ENCODE measurements at places on chromosomes 7 and 10. TPM values are rescaled to one million over a fixed set of nuclear protein-coding genes. Genes with fewer than 3 reads are reported as not detected.

The GIMAP5 gene
- 31.9 TPM for total RNA-seq

The TMEM176A gene
- total RNA-seq, result 57.4 TPM

The NEBL gene
- total RNA-seq, result 96.4 TPM

The EPHB6 gene
- total RNA-seq, result 12.2 TPM

The CCNJ gene
- 8.8 TPM for total RNA-seq

Measured in lower lobe of right lung (tissue), 2 donors.